ENCODE measurements at places on chromosomes 13 and 19.

- H3K27me3 ChIP-seq = no peaks in the 10 kb centered on the region
- DNase-seq = no peak
- H3K27ac ChIP-seq = no peak overlapping the region
- no peaks in the 10 kb centered on the region for H3K36me3 ChIP-seq
- no peak overlapping the region for H3K4me3 ChIP-seq
- peaks cover 4% of the 10 kb centered on the region for H3K4me1 ChIP-seq
These were observed 77.0 kb downstream of the STARD13 start for GRCh38 chr13:33208290-33209220.

DNA sequence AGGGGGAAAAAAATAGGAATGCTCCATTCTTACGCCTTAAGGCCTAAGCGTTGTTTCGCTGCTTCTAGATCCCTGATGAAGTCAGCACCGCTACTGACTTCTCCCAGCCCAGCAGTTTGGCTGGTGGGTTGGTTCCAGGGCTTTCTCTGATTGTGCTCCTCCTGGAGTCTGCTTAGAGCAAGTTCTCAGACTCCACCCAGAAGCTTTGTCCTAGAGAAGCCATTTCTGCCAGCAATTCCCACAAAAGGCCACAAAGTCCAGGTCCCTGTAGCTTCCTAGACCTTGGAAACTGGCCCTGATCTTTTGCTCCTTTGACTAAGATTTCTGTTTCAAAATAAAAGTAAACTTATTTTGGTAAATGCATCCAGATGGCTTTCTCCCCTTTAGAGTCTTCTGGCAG, 65.4 kb downstream of the KCTD12 start:
- H3K4me1 ChIP-seq = no peaks in the 10 kb centered on the region
- no peak overlapping the region for H3K4me3 ChIP-seq
- H3K27ac ChIP-seq = no peak overlapping the region
- no peaks in the 10 kb centered on the region for H3K36me3 ChIP-seq

- DNase-seq = no peak
- H3K36me3 ChIP-seq = no peaks in the 10 kb centered on the region
- H3K4me1 ChIP-seq = peaks cover 1% of the 10 kb centered on the region
- no peak overlapping the region for H3K27ac ChIP-seq
These were observed 296.5 kb upstream of the MIR17HG start for GRCh38 chr13:91050970-91051369.

GRCh38 chr13:109465148-109465547, 321.2 kb downstream of the IRS2 start:
- no peaks in the 10 kb centered on the region for H3K36me3 ChIP-seq
- no peaks in the 10 kb centered on the region for H3K4me1 ChIP-seq
- no peak for DNase-seq

GRCh38 chr19:1277061-1277460, 1.7 kb downstream of the FAM174C start:
- no peaks in the 10 kb centered on the region for H3K27me3 ChIP-seq
- peaks cover 1% of the 10 kb centered on the region for H3K4me1 ChIP-seq
- peaks cover 32% of the 10 kb centered on the region for H3K36me3 ChIP-seq
- no peak overlapping the region for H3K4me3 ChIP-seq
- no peak overlapping the region for H3K27ac ChIP-seq

DNA sequence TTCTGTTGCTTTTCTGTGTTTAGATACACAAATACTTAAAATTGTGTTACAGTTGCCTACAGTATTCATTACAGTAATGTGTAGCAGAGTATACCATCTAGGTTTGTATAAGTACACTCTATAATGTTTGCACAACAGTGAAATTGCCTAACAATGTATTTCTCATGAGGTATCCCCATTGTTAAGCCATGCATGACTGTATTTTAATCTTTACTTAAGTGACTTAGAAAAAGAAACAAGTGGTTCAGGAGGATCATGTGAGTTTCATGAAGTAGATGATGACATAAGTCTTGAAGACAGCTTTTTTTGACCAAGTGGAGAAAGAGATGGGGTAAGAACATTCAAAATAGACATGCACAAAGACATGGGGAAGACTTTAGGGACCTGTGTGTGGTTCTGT, 8.4 kb upstream of the KCTD4 start:
- no peak overlapping the region for H3K27ac ChIP-seq
- H3K36me3 ChIP-seq = no peaks in the 10 kb centered on the region
- no peak for DNase-seq

- no peaks in the 10 kb centered on the region for H3K27me3 ChIP-seq
- no peaks in the 10 kb centered on the region for H3K36me3 ChIP-seq
- DNase-seq = no peak
- 0 out of 2 replicates have a peak, but pooled peaks cover 3% of the 10 kb centered on the region for H3K4me1 ChIP-seq
- peak overlapping the region; percentile 9 for H3K4me3 ChIP-seq
These were observed 660 bp upstream of the MVB12A start for GRCh38 chr19:17419154-17419620.

DNA sequence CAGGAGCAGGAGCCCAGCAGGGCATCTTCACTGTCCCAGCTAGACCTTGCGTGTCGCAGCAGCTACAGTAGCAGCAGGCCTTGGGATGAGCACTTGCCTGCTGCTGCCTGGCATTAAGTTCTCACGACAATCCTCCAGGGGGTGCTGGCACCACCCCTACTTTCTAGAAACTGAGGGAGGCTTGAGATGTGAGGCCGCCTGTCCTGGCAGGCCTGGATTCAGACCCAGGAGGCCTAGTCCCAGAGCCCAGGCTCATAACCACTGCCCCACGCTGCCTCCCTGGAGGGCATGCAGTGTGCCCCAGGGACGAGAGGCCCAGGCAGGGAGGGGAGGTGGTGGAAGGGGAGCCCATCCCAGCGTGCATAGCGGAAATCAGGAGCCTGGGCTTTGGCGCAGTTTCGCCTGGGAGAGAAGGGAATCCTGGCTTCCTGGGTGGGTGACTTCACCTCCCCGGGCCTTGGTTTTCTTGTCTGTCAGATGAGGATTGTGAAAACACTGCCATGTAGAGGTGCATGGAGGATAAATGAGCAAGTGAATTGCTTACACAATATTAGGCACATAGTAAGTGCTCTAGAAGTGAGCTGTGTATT, 26.1 kb downstream of the PPP5C start:
- H3K36me3 ChIP-seq = peaks cover 11% of the 10 kb centered on the region
- peak; percentile 41 for DNase-seq
- peak overlapping the region; percentile 23 for H3K27ac ChIP-seq
- H3K4me3 ChIP-seq = no peak overlapping the region

DNA sequence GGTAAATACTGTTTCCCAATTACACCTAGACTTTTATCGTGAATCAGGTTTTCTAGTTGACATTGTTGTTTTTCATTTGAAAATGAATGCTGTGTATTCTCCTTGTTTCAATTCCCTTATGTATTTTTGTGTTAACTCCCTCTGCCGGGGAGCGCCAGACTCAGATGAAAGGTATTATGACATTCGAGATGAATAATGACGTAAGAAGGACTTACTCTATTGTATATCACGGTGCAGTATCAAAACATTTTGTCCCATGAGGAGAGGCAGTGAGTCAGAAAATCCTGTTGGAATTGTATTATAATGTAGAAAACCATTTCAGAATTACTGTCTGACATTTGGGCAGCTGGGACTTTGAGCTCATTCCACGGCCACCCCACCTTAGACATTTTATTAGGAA, 61.6 kb downstream of the LRCH1 start:
- no peak for DNase-seq
- no peak overlapping the region for H3K27ac ChIP-seq
- H3K27me3 ChIP-seq = no peaks in the 10 kb centered on the region
- no peaks in the 10 kb centered on the region for H3K36me3 ChIP-seq
- peaks cover 2% of the 10 kb centered on the region for H3K4me1 ChIP-seq

GRCh38 chr19:3821156-3821555, 35.0 kb upstream of the MATK start:
- no peaks in the 10 kb centered on the region for H3K4me1 ChIP-seq
- H3K36me3 ChIP-seq = no peaks in the 10 kb centered on the region
- no peak overlapping the region for H3K4me3 ChIP-seq
- H3K27me3 ChIP-seq = no peaks in the 10 kb centered on the region
- no peak overlapping the region for H3K27ac ChIP-seq

GRCh38 chr13:109454167-109454917, 332.0 kb downstream of the IRS2 start:
- no peaks in the 10 kb centered on the region for H3K4me1 ChIP-seq
- no peak overlapping the region for H3K4me3 ChIP-seq
- no peak overlapping the region for H3K27ac ChIP-seq
- no peak for DNase-seq

DNA sequence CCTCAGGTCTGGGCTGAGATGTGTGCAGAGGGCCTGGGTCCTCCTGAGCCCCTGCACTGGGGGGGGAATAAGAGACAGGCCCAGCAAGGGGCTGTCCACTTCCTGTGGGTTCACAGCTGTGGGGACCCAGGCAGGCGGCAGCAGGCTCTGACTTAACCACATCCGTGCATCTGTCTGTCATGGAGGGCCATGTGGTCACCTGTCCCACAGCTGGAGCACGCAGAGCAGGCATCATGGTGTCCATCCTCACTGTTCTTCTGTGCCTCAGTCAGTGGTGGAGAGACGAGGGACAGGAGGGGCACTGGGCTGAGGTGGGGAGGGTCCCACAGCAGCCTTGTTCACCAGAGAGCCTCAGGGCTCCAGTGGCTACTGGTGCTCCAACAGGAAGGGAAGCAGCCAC, 16.3 kb upstream of the KIR3DL3 start:
- no peak for DNase-seq
- no peak overlapping the region for H3K27ac ChIP-seq
- H3K4me1 ChIP-seq = no peaks in the 10 kb centered on the region
- H3K4me3 ChIP-seq = no peak overlapping the region
- no peaks in the 10 kb centered on the region for H3K36me3 ChIP-seq

- H3K36me3 ChIP-seq = no peaks in the 10 kb centered on the region
- H3K27ac ChIP-seq = no peak overlapping the region
- H3K4me3 ChIP-seq = no peak overlapping the region
- H3K27me3 ChIP-seq = peaks cover 1% of the 10 kb centered on the region
- no peaks in the 10 kb centered on the region for H3K4me1 ChIP-seq
- DNase-seq = no peak
These were observed 5.6 kb downstream of the C5AR1 start for GRCh38 chr19:47315125-47315821.

DNA sequence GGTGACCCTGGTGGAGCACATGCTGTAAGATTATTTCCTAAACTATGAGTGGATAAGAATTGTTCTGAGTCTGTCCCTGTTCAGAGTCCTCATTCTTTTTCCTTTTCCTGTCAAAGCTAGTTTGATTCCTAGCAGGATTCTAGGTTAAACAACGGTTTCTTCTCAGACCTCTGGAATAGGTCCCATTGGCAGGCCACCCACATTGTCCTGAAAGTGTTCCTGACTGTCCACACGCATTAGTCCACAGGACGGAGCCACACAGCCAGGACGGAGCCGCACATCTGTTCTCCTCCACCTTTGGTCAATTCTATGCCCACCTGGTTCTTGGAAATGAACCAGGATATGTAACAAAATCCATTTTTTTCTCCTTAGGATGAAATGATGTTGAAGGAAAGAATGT, 46.1 kb downstream of the ANKRD10 start:
- no peaks in the 10 kb centered on the region for H3K27me3 ChIP-seq
- no peaks in the 10 kb centered on the region for H3K4me1 ChIP-seq
- no peaks in the 10 kb centered on the region for H3K36me3 ChIP-seq
- H3K27ac ChIP-seq = no peak overlapping the region
- DNase-seq = no peak

DNA sequence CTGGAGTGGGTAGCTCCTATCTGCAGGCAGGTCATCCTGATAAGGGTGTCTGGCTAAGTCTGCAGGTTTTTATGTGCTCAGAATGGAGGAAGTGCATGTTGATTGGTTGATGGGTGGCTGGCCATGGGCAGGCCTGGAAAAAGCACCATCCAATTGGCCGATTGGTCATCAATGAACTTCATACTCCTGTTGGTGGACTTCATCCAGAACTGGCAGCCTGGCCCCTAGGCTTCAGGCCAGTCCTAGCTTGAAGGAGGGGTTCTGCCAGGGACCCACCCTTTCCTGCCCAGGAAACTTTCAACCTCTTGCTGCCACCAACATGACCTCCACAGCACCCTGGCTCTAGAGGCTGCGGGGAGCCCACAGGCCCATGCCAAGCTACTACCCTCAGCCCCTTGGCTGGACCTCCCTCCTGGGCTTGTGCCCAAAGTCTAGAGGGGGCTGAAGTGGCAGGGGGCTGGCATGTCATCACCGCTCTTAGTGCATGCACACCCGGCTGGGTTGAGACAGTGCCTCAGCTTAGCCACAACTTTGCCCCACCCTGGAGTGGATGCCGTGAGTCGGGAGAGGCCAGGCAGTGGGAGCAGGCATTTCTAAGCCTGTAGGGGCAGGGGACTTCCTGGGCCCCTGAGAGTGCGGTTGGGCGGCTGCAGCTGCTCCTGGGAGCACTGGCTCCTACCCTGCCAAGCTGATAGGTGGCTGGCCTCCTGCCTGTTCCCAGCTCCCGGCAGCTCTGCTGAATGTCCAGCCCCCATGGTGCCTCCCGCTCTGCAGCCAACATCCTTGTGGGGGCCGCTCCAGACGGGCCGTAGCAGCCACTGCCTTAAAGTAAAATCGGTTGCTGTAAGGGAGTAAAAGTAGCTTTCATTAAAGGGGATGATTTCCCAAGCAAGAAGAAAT, 13.2 kb downstream of the DNAJC15 start:
- no peak overlapping the region for H3K4me3 ChIP-seq
- no peaks in the 10 kb centered on the region for H3K36me3 ChIP-seq
- no peak overlapping the region for H3K27ac ChIP-seq
- H3K27me3 ChIP-seq = no peaks in the 10 kb centered on the region
